ENCODE measurements at places on chromosomes 6 and 20.
A peak's percentile ranks its signal among the peaks of the same experiment; 100 is the strongest.

DNA sequence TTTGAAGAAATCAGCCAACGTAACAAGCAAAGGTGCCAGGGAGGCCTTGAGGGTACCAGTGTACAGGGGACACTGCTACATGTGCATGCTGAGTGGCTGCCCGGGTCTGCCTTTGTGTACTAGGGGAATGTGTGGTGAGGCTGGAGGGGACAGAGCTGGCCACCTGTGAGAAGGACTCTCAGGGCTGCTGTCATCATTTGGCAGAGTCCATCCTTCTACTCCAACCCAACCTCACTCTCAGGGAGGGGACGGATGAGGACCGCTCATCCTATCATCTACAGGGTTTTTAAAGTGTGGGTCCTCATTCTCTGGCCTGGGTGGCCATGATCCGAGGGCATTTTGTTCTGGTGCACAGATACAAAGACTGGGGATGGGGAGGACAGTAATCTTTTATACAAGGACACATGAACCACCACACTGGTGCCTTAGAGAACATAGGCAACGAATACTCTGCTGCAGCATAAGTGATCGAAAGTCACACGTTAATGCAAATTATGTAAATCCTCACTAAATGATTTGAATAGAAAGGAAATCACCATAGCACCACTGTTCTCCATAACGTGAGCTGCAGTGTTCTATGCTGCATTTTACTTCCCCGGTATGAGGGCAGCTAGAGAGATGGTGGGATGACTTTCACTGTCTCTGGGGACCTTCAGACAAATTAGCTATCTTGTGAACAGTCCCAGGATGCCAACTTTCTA, 181.4 kb downstream of the GMPR start:
- no peak for DNase-seq

GRCh38 chr6:31585491-31585890, 586 bp upstream of the LST1 start:
- DNase-seq, result no peak

- no peak for DNase-seq
Measured at GRCh38 chr20:8094415-8094818, 37.6 kb upstream of the PLCB1 start.

GRCh38 chr20:55097621-55098020, 622.2 kb downstream of the DOK5 start:
- DNase-seq, result no peak

DNA sequence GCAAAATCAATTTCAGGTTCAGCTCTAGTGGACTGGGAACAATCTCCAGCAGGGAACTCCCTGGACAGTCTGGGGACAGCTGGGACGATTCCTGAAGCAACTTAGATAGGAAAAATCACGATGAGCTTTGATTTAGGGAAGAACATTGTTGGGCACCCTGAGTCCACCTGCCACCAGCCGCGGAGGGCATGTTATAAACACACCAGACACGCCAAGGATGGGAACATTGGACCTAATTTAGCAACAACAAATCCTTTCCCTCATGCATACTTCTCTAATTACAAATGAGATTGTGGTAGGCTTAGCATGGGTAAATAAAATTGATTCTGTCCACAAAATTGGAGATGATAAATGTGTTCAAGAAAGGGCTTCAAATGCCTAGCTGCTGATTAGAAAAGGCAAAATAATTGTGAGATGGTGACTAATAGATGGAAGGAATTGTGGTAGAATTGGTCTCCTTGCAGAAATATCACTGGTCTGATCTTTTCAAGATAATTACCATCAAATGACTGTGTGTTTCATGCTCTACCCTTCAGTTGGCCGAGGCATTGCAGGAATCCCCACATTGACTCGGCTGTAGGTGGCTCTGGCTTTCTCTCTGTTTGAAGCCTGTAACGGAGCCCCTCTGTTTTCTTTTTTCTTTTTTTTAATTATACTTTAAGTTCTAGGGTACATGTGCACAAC, 6.1 kb upstream of the NANP start:
- DNase-seq, result no peak

DNA sequence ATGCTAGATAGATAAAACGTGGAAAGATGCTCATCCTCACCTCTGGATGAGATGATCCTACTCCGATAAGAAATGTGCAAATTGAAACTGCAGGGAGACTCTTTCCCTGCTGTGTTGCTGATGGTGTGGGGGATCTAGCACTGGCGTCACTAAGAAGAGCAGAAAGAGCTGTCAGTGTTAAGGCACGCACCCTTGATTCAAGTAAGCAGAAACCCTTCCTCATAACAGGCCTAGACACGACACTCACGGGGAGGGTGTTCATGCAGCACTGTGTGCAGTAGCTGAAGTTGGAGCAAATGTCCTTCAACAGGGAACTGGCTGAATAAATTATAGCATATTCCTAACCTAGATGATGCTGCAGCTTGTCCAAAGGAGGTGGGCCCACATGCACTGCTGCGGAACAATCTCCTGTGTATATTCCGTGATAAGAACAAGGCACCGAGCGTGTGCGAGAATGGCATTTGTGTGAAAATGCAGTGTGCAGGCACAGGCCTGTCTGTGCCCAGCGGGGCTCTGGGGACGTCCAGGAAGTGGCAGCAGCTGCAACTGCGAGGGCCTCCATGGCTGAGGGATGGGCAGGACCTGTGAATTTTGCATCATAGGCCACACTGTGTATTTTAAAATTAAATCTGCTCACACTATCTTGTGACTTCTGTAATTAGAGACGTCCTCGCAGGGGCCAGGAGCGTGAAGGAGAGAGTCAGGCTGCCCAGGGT, 64.0 kb downstream of the TCP11 start:
- peak; percentile 42 for DNase-seq

- no peak for DNase-seq
Measured at GRCh38 chr20:48826069-48826468, 1.7 kb downstream of the PREX1 start.

- DNase-seq, result no peak
Measured at GRCh38 chr20:61119794-61120410, 132.2 kb upstream of the CDH4 start.
